ENCODE measurements at places on chromosomes 16 and 17.

DNA sequence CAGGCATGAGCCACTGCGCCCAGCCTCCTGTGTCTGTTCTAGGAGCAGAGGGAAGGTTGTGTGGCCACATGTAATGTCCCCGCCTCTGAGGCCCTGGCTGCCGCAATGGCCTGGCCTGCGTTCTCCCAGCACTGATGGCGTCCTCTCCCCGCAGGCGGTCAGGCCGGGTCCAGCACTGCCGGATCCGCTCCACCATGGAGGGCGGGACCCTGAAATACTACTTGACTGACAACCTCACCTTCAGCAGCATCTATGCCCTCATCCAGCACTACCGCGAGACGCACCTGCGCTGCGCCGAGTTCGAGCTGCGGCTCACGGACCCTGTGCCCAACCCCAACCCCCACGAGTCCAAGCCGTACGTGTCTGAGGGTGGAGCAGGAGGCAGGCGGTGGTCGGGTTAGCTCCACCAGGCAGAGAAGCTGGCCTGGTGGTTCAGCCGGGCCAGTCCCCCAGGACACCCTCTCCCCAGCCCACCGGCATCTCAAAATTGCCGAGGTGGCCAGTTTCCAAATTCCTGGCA, 100.8 kb downstream of the SDR42E1 start:
- no peak for DNase-seq

GRCh38 chr16:89410794-89411309, 79.5 kb downstream of the ANKRD11 start:
- no peak for DNase-seq

- DNase-seq = no peak
These were observed 4.4 kb upstream of the FOXJ1 start for GRCh38 chr17:76145231-76146052.

DNA sequence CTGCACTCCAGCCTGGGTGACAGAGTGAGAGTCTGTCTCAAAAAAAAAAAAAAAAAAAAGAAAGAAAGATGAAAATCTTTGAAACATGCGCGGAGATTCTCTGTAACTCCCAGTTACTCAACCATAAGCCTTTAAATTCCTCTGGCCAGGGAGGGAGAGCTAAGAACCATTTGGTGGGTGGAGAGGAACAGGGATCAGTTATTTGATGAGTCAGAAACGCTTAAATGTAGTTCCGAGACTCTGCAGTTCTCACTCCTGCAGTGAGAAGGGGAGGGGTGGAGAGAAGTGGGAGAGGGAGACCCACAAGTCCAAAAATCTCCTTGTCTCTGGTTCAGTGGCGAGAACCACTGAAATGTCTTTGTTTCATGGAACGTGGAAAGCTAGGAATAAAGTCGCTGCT, 266.7 kb downstream of the SOX9 start:
- no peak for DNase-seq

- no peak for DNase-seq
These were observed 46.0 kb downstream of the FOXK2 start for GRCh38 chr17:82565551-82565950.

Measured in right renal pelvis (tissue), 4 donors.